Stimulated activated naive CD4-positive, alpha-beta T cell treated with Interleukin-2 at 50 U/mL for 16 hours (primary cell): ENCODE measurements at places on chromosomes 16 and 17.

GRCh38 chr17:59753522-59754467, 46.3 kb downstream of the VMP1 start:
- no peak for DNase-seq

GRCh38 chr16:57999366-57999970, 1.0 kb downstream of the ZNF319 start:
- peak; percentile 27 for DNase-seq

- no peak for DNase-seq
Measured at GRCh38 chr17:12537436-12537835, 128.3 kb upstream of the MYOCD start.

GRCh38 chr17:82392941-82393340, 21.4 kb downstream of the UTS2R start:
- DNase-seq = no peak

GRCh38 chr17:77738751-77739531, 219.6 kb upstream of the TNRC6C start:
- no peak for DNase-seq

DNA sequence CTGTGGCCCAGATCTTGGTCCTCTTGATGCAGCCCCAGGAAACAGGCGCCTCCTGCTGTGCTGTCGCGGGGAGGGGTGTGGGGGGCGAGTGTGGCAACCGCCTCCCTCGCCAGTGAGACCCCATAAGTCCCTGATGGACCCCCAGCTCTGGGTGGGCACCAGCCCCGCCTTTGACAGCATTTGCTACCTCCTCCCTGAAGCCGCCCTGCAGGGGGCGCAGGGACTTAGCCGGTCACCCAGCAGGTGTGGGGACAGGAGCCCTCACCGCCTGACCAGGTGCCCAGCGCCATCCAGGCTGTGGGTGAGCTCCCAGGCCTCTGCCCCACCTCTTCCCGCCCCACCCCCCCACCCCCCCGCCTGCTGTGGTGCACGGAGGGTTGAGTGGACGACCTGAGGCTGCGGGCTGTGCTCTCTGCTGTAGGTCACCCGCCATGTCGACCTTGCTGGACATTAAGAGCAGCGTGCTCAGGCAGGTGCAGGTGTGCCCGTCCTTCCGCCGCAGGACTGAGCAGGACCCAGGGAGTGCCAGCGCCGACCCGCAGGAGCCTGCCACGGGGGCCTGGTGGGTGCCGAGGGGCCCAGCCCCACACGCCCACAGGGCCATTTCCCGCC, 4.8 kb downstream of the BAIAP3 start:
- DNase-seq = no peak

GRCh38 chr17:52790359-52790955, 631.9 kb upstream of the CA10 start:
- DNase-seq = no peak

- DNase-seq = no peak
Measured at GRCh38 chr17:11035681-11036080, 197.8 kb upstream of the PIRT start.

GRCh38 chr16:67053767-67054334, 24.9 kb downstream of the CBFB start:
- no peak for DNase-seq

DNA sequence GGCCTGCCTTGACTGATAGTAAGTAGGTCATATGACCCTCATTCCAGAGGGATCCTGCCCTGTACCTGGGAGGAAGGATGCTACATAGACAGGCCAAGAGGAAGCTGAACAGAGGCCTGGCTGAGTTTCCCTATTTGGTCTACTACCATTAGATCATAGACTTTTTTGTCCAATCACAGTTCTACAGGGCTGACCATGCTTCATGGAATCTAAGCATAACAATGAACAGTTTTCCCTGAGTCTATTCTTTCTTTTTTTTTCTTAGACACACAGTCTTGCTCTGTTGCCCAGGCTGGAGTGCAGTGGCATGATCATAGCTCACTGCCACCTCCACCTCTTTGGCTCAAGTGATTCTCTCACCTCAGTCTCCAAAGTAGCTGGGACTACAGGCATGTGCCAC, 3.9 kb downstream of the GPR179 start:
- no peak for DNase-seq

- DNase-seq = no peak
Measured at GRCh38 chr17:76953946-76954345, 85.7 kb downstream of the MGAT5B start.

DNA sequence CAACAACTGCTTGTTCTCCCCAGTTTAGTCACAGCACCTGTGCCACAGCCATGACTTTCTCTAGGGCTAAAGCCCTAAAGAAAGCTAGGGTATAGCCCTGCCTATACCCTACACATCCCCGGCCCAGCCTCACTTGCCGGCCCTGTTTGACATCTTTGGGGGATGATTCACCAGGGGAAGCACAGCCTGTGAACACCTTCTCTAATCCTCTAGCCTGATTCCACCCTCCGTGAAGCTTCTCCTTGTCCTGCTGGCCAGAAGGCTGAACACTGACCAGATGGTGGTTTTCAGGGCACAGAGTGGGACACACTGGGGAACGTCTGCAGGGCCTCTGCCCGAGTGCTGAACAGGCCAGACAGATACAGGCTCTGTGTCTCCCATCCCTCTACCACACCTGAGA, 6.0 kb downstream of the CLEC16A start:
- DNase-seq = no peak

DNA sequence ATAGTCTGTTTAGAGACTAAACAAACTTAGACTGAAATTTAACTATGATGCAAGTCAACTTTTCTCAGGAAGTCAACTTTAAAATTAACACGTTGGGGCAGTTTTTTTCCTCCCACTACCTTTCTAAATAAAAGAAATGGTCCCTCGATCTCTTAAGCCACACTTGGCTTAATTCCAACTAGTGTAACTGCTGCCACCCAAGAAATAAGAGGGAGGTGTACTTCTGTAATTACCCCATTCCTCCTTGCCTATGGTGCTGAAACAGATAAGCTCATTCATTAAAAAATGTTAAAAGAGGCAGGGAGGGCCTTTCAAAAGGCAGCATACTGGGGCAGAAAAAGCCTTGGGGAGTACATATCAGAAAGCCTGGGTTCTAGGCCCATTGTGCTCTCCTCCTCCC, 59.8 kb downstream of the NCOR1 start:
- no peak for DNase-seq

- no peak for DNase-seq
Measured at GRCh38 chr16:14420721-14421488, 209.2 kb downstream of the PARN start.

DNA sequence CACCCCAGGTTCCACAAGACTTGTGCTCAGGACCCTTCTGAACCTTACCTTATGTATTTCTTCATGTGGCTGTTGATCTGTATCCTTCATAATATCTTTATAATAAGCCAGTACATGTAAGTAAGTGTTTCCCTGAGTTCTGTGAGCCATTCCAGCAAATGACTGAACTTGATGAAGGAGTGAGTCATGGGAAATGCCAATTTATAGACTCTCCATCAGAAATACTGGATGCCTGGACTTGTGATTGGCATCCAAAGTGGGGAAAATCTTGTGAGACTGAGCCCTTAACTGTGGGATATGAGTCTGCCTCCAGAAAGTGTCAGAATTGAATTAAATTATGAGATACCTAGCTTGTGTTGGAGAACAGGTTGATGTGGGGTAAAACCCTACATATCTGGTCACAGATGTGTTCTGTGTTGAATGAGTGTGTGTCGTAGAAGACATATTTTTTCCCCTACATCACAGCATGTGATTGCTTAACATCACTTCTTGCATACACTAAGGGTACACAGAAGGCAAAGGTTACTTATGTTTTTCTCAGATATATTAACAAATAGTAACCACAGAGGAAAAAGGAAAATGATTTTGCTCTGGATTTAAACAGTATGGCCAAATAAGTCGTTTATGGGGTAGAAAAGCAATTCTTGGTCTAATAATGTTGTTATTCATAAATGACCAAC, 70.2 kb upstream of the NETO2 start:
- no peak for DNase-seq

DNA sequence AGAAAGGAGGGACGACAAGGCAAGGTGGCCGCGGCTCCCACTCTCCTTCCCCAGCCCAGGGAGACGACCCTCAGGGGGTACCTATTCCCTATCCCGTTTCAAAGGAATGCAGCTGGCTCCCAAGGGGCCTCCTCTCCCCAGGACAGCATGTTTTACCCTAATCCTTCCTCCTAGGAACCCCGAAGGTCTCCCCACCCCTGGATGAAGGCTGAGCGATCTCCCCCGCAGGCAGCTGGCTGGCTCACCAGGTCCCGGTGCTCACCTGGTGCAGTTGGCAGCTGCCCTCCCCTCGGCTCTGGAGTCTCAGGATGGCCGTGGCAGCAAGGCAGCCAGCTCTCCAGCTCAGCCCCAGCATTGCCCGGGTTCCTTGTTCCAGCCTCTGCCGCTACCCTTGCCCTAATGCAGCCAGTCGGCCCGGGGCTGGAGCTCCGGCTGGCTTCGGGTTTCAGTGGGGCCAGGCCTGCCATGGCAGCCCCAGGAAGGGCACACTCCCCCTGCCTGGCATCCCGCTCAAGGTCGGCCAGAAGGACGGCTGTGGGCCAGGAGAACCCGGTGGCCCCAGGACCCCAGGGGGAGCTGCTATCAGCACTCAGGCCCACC, 4.6 kb downstream of the CLUH start:
- DNase-seq = no peak

- DNase-seq = no peak
Measured at GRCh38 chr16:46736695-46737094, 11.4 kb downstream of the MYLK3 start.

DNA sequence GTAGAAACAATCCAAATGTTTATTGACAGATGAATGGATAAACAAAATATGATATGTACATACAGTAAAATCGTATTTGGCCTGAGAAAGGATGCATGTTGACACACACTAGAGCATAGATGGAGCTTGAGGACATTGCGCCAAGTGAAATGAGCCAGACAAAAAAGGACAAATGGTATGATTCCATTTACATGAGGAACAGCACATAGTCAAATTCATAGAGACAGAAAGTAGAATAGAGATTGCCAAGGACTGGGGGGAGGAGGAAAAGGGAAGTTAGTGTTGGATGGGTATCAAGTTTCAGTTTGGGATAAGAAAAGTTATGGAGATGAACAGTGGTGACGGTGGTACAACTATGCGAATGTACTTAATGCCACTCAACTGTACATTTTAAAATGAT, 47.9 kb downstream of the COPRS start:
- no peak for DNase-seq

GRCh38 chr16:63312346-63312745, 1276.1 kb upstream of the CDH8 start:
- no peak for DNase-seq

DNA sequence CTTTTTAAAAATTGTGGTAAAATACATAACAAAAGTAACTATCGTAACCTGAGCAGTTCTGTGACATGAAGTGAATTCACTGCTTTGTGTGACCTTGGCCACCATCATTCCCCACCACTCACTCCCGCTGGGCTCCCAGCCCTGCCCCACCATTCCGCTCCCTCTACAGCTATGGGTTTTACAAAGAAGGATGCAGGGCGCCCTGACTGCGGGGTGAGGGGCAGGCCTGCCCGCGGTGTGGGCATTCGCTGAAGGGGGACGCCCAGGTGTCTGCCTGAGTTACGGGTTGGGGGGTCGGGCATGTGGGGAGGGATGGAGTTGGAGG, at the start of gene CEMP1:
TSS of gene CEMP1 (minus strand) at position 38 of the 325 bp plus-strand sequence. CDS start 335 bp downstream, outside the sequence.
- DNase-seq = no peak

DNA sequence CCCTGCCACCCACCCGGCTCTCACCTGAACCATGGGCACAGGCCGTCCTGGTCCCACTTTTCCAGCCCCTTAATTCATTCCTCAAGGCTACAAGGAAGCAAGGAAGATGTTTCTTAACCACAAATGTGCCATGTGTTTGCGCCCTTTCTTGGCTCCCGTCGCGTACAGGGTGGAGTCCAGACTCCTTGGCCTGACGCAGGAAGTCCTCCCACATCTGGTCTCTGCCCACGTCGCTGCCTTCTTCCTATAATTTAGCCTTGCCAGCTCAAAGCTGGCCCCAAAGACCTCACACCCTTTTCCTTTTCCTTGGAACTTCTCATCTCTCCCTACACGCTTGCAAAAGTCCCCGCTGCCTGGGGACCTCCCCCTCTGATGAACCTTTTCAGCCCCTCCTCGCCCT, 38.8 kb upstream of the BHLHA9 start:
- no peak for DNase-seq

DNA sequence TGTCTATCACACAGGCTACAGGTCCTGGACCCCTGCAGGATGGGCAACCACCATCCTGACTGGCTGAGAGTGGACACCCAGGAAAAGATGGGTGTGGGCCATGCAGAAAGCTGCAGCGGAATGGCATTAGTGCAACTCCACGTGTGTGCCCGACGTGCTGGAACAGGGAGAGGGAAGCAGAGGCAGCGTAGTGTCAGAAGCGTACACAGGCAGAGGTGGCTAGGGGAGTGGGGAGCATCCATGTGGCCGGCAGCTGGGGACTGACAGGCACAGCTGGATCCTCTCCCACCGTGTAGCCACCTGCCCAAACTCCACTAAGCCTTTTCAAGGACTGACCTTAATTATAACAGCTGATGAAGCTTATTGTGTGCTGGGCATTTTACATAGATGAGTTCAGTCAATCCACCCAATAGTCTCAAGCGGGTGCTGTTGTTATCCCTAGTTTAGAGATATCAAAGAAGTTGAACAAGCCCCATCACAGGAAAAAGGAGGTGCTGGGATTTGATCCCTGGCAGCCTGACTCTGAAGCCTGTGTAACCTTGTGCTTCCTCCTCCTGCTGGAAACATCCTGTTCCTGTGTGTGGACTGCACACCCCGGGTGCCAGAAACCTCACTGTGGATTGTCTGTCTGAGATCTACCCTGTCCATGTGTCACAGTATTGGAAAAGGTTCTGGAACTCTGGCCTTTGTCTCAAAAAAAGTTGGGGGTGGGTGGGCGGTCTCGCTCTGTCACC, 114.0 kb downstream of the PRKCA start:
- no peak for DNase-seq

DNA sequence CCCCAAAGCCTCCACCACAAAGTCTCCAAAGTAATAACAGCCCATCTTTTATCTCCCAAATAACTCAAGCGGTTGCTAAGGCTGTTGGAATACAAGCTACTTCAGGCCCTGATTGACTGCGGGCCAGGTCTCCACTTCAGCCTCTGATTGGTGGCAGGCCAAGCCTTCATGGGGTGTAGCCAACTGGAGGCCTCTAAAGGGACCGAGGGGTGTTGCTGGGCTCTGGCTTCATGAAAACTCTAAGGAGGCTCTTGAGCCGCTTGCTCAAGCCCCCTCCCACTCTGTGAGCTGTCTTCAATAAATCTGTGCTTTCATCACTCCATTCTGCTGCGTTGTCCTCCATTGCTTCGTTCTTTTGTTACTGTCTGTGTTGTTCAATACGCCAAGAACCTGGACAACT, 487.2 kb downstream of the XYLT1 start:
- no peak for DNase-seq

- no peak for DNase-seq
Measured at GRCh38 chr17:80262291-80262690, 1.6 kb downstream of the RNF213 start.

DNA sequence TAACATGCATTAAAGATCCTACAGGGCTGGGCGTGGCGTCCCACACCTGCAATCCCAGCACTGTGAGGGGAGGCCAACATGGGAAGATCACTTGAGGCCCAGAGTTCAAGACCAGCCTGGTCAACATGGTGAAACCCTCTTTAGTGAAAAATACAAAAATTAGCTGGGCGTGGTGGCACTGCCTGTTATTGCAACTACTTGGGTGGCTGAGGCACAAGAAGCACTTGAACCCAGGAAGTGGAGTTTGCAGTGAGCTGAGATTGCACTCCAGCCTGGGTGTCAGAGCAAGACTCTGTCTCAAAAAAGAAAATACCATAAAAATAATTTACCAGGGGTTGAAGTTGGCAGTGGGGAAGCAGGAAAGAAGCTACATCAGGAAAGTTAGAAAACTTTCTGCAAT, 12.9 kb downstream of the TXNDC11 start:
- DNase-seq = no peak

- no peak for DNase-seq
Measured at GRCh38 chr17:63816123-63816522, 11.1 kb upstream of the PSMC5 start.

GRCh38 chr16:1337486-1337885, 4.0 kb downstream of the BAIAP3 start:
- no peak for DNase-seq
